ENCODE measurements at places on chromosomes 1 and 21.

DNA sequence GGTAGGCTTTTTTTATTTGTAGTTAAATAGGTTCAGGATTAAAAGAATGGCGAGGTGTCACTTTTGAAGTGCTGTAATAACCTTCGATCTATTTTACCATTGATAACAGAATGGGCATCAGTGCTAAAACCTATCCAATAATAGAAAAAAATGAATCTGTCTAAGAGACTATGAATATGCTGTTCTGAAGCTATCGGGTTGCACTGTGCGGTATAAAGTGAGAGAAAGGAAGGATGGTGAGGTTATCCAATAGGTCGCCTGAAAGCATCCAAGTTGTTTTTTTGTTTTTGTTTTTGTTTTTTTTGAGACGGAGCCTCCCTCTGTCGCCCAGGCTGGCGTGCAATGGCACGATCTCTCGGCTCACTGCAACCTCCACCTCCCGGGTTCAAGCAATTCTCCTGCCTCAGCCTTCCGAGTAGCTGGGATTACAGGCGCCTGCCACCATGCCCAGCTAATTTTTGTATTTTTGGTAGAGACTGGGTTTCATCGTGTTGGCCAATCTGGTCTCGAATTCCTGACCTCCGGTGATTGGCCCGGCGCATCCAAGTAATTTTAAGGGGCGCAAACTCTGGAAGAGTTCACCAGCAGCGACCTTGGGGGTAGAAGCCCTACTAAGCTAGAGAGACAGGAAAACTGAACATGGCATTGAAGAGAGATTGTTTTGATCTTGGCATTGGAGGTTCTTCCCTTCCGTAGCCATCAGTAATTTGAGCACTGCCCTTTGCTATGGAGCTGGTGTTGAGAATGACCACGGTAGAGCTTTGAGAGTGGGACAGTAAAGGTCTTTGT lies 8.7 kb upstream of the MDM4 start:
- DNase-seq = no peak

DNA sequence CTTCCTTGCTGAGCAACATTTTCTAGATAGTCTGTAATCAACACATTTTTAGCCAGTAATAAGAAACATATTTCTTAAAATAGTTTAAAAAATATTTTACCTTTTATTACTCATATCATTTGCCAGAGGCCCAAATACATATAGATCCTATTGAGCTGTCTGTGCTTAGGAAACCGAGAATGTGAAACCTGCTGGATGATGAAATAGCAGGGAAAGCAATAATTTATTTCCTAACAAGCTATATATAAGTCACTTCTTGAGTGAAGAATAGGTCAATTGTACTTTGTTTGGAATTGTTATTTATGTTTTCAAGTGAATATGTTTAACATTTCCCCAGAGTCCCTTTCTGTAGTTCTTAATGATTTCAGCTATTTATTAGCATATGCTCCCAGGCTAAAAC lies 339.9 kb upstream of the TMPRSS15 start:
- no peak for DNase-seq

DNA sequence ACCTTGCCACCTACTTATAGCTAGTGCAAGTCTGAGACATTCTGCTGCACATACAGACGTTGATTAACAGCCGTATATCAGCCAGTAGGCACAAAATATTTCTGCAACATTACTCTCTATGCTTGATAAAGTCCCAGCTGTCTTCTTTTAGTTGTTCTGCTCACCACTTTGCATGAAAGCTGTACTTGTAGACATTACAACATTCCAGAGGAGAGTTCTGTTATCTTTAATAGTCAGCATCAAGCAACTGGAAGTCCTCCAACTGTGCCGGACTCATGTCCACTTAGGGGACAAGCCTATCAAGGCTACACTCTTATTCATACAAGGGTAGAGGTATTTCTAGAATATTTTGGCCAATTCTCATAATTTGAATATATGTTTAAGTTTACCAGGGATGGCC lies 50.0 kb downstream of the CACHD1 start:
- DNase-seq = no peak

- DNase-seq = no peak
These were observed 2.9 kb downstream of the TNFRSF25 start for GRCh38 chr1:6463120-6463412.

DNA sequence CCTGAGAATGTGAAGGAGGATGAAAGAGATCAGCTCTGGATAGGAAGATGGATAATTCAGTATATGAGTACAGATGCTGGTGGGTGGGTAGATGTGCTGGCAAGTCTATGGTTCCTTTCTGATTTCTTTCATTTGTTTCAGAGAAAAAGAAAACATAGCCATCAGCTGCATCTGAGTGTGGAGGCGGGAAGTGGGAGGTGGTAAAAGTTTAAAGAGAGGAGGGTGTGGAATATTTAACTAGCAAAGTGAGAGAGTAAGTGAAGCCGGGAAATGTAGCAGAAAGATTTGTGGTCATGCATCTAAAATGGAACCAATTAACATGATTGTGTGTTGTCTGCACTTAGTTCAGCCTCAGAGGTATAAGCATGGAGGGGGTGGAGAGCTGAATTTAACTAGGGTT lies 16.4 kb downstream of the RPE65 start:
- no peak for DNase-seq

DNA sequence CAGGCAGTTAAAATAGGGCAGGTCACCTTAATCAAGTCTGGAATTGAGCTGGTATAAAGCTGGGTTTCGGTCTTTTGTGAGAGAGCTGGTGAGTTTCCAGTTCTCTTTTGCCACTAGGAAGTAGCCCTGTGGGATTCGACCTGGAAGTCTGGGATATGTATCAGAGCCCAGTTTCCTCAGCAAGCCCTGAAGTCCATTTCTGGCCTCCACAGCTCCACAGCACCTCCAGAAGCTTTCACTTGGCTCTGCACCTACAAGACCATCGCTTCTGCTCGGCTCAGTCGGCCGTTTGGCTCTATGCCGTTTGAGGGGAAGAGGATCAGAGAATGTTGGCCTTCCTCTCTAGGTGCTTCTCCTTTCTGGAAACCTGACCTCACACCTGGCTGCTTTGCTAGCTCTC lies 148.0 kb downstream of the GALNT2 start:
- DNase-seq = no peak

GRCh38 chr1:196400478-196401451 lies 207.5 kb downstream of the KCNT2 start:
- no peak for DNase-seq

GRCh38 chr1:101938681-101939080 lies 58.0 kb downstream of the OLFM3 start:
- no peak for DNase-seq

- DNase-seq = no peak
These were observed 172.5 kb downstream of the DYRK1A start for GRCh38 chr21:37538971-37539590.

GRCh38 chr1:4730078-4730477 lies 75.7 kb downstream of the AJAP1 start:
- DNase-seq = no peak

- DNase-seq = no peak
These were observed 2.2 kb upstream of the MAGI3 start for GRCh38 chr1:113388017-113388620.

- no peak for DNase-seq
These were observed 73.3 kb upstream of the PAXBP1 start for GRCh38 chr21:32844653-32845436.

DNA sequence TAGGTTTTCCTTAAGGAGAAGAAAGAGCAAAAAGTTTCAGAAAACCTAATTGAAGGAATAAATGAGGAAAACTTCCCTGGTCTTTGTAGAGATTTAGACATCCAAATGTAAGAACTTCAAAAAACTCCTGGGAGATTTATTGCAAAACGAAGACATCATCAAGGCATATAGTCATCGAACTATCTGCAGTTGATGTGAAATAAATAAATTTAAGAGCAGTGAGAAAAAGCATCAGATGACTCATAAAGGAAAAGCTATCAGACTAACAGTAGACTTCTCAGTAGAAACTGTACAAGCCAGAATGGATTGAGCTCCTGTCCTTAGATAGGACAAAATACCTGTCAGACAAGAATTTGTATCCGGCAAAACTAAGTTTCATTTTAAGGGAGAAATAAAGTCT lies 569.4 kb upstream of the ADAMTS5 start:
- DNase-seq = no peak

- DNase-seq = no peak
These were observed 69.4 kb downstream of the TCP10L start for GRCh38 chr21:32515874-32516273.

- no peak for DNase-seq
These were observed 19.8 kb downstream of the NLRP3 start for GRCh38 chr1:247435759-247436147.

DNA sequence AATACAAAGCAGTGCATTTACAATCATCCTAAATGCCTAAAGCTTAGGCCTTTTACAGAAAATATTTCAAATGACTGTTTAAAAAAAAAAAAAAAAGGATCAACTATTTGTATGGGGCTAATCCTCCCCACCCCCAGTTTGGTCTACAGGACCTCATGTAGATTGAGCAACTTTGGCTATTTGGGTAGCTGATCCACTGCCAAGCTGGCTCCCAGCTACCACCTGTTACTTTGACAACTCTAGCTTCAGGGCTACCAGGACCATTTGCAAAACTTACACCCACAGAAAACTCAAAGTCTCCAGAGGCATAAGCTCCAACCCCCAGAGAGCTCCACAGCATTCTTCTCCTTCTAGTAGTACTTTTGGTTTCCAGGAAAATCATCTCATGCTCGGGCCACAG lies 29.4 kb downstream of the JAK1 start:
- no peak for DNase-seq

DNA sequence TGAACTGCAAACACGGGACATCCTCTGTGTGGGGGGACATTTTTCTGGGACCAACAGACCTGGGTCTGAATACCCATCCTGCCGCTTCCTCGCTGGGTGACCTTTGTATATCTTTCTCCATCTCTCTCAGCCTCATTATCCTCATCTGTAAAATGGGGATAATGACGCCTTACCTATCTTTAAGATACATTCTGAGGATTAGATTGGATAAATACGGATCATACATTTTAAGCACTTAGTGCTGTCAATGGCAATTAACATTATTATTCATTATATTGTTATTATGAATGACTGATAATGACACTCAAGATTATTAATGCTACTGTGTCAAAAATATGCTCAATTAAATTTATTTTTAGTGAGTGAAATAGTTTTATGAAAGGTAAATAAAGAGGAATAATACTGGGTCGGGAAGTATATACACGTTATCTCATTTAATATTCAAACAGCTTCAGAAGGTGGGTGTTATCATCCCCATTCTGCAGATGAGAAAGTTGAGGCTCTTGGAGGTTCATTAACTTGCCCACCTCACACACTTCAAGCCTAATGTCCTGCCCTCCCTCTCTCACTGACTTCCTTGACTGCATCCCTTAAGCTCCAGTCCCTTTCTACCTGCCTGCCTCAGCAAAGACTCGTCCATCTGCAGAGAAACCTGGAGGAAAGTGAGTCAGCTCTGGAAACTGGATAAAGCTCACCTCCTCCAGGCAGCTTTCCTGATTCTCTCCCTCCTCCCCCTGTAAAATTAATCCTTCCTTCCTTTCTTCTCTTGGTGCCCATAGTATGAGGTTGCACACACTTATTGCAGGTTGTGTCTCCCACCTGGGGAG lies 120.7 kb upstream of the JUN start:
- DNase-seq = no peak

DNA sequence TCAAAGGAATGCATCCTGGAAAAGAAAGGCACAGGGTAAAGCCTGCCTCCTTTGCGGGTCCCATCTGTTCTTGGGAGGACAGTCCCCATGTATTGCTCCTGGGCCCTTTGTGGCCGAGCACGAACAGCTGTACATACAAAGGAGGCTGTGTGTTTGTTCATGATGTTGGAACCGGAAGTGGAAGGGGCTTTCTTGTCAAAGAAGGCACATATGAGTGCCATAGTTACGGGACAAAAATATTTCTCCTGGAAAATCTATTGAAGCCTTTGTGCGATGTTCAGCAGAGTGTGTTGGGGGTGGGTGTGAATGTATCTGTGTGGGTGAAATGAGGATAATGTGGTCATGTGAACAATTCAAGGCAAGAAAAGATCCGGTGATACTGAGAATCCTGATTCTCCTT lies 297.6 kb downstream of the DISC1 start:
- no peak for DNase-seq

- no peak for DNase-seq
These were observed 520.2 kb downstream of the PTPRU start for GRCh38 chr1:29756498-29756897.

- DNase-seq = no peak
These were observed 126.9 kb upstream of the C1orf174 start for GRCh38 chr1:4027008-4027407.

DNA sequence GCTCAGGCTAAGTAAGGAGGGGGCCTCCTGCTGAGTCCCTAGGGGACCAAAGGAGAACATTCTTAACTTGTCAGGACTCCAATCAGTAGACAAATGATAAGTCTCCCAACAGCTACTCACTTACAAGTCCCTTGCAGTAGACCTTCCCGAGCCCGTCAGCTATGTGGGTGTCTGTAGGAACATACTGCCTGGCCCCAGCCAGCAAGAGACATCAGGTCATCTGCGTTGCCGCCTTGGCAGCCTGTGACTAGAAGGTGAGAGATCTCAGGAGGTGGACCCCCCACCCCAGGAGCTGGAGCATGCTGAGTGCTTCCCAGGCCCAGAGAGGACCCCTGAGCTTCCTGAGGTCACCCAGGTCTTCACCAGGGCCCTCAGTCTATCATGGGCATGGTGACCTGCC lies 250.5 kb downstream of the C1orf94 start:
- no peak for DNase-seq

GRCh38 chr1:197225611-197226010 lies 42.4 kb upstream of the CRB1 start:
- no peak for DNase-seq

GRCh38 chr1:155940993-155941844 lies at the start of gene RXFP4:
Gene RXFP4, plus strand, starts transcription at chr1:155941638. Its CDS starts 72 bp downstream, at chr1:155941710.
- DNase-seq = no peak

- no peak for DNase-seq
These were observed 16.6 kb downstream of the ZNF362 start for GRCh38 chr1:33272930-33273329.

DNA sequence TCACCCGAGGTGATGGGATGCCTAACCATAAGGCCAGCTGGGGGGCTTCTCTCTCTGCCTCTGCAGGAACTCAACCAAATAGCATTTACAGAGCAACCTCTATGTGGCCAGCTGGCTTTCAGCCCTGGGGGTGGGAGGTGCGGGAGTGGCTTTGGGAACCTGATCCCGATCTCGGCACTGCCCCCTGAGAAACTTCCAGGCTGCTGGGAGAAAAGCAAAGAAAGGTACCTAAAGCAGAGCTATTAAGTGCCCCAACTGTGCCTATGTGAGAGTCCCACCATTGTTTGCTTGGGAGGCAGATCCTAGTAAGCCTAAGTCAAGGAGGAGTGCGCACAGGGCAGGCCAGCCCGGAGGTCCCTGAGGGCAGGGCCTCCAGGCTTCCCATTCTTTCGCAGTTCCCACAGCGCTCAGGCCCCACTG lies 7.0 kb downstream of the KRTCAP2 start:
- DNase-seq = no peak

- no peak for DNase-seq
These were observed 95.1 kb downstream of the GPATCH2 start for GRCh38 chr1:217535601-217536377.

DNA sequence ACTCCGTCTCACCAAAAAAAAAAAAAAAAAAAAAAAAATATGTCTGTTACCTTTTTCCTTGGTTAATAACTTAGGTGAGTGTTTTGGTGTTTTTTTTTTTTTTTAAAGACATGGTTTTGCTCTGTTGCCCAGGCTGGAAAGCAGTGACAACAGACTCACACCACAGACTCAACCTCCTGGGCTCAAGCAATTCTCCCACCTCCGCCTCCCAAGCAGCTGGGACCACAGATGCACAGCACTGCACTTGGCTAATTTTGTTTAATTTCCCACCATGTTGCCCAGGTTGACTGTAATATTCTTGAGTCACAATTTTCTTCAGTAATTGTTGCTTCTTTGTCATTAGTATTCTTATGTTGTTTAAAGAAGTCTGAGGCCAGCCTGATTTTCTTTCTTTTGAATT lies 149.2 kb upstream of the SYT6 start:
- no peak for DNase-seq

All from activated naive CD4-positive, alpha-beta T cell (primary cell).